ENCODE measurements at places on chromosomes 2 and 18.

DNA sequence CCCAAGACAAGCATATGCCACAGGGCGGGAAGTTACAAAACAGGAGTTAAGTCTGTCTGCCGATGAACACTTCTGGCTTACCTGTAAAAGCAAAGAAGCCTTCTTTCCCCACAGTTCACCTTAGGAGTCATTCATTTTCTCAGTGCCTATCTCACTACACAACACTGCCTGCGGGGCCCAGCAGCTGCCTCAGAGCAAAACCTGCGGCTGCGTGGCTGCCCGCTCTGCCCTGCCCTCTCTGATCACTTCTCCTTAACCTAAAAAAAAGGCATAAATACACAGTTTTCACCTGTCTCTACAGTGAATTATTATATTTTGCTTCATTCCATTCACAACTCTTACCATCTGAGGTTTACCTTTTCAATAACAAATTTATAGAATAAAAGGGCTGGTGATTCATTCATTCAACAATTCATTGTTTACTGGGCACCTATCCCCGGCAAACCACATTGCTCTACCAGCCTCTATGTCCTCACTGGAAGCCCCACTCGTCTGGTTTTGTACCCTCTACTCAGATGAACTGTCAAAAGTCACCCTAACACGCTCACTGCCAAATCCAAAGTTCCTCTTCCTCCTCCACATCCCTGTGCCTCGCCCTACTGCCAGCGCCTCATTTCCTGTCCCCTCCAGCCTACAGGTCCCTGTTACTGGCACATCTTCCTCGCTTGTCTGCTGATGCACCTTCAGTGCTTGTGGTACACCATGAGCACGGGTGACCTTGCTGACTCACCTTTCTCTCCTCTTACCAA is 31.4 kb downstream of the AFG3L2 start:
- DNase-seq = no peak

- no peak for DNase-seq
Measured at GRCh38 chr2:188623995-188624643, 332.4 kb downstream of the GULP1 start.

GRCh38 chr2:18889565-18890332 is 300.4 kb upstream of the NT5C1B start:
- DNase-seq = no peak

DNA sequence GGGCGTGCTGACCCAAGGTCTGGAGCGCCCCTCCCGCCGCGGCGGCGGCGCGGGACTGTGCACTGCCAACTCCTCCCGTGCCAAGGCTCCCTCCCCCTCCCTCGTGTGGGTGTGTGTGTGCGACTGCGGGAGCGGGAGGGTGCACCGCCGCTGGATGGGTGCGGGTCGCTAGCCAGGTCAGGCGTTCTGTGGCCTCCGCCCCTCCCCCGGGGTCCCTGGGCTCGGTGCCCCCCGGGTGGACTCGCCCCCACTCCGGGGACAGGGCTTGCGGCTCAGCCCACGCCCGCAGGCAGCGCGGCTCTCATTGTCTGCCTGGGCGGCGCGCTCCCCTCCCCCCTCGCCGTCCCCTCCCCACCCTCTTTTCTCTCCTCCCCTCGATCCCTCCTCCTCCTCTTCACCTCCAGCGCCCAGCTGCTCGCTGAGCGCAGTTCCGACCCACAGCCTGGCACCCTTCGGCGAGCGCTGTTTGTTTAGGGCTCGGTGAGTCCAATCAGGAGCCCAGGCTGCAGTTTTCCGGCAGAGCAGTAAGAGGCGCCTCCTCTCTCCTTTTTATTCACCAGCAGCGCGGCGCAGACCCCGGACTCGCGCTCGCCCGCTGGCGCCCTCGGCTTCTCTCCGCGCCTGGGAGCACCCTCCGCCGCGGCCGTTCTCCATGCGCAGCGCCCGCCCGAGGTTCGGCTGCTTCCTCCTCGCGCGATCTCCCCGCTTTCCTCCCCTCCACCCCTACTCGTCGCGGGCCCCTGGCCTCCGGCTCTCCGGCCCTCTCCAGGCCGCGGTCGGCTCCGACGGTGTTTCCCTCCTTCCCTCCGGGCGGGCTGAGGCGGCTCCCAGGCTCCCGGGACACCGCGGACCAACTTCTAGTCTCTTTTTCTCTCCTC is at the start of gene GATA6:
GATA6 (plus strand) TSS at position 579 of the 878 bp plus-strand sequence. CDS start 1,556 bp downstream, outside the sequence.
- peak; percentile 99 for DNase-seq

DNA sequence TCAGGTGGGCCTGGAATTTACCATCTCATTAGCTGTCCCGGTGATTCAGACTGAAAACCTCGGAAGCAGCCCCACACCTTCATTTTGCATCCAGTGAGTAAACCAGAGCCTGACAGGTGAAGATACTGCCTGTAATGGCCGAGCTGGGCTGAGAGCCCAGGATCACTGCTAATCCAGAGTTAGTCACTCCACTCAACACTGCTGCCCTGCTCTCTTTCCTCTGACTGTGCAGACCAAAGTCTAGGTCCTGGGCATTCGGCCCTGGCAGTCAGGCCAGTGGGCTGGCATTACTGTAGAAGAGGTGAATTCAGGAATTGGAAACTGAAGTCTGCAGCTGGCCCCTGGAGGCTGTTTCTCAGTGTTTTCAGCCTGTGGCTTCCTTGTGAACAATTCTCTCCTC is 44.3 kb downstream of the TMEM17 start:
- no peak for DNase-seq

DNA sequence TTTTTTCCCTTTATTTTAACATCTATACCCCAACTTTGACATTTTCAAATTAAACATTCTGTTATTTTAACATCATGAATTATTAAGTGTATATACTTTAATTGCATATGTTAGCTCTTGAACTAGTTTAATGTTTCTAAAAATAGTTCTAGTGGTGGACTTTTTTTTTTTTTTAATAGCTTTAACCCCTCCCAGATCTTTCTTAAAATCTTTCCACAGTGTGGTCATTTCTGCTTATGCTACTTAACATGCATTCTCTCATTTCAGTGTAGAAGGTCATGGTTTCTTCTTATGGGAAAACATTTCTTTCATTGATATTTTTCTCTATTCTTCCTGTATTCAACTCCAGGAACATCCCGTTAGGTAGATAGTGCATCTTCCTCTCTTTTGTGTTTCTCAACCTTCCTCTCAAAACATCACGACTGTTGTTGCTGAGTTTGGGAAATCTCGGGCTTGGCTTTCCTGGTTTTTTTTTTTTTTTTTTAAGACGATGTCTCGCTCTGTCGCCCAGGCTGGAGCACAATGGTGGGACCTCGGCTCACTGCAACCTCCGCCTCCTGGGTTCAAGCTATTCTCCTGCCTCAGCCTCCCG is 849 bp upstream of the TMEM18 start:
- DNase-seq = no peak

GRCh38 chr2:38185012-38185491 is 109.1 kb upstream of the CYP1B1 start:
- no peak for DNase-seq

GRCh38 chr2:227865291-227865690 is 6.1 kb upstream of the DAW1 start:
- no peak for DNase-seq

DNA sequence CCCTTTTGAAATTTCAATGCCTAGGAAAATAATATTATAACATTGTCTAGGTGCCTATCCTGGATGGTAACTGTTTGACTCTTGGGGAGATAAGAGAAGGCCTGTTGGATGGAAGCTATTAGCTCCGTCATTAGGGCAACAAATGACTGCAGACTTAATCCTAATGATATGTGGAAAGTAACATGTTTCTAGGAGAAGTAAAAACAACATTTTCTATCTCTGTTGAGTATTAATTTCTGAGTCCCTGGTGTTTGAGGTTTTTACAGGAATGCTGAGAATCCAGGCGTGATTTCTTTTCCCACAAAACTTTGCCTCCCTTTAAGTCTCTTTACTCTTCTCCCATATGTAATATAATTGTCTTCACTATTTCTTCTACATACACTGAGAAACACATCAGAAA is 159.1 kb downstream of the GALNT1 start:
- DNase-seq = no peak

GRCh38 chr2:85648619-85649018 is 19.4 kb downstream of the SFTPB start:
- no peak for DNase-seq

GRCh38 chr2:229118336-229118735 is 152.8 kb downstream of the PID1 start:
- no peak for DNase-seq

GRCh38 chr18:23595591-23595990 is 9.3 kb upstream of the NPC1 start:
- no peak for DNase-seq

GRCh38 chr2:178865999-178866398 is 58.8 kb upstream of the TTN start:
- DNase-seq = no peak

DNA sequence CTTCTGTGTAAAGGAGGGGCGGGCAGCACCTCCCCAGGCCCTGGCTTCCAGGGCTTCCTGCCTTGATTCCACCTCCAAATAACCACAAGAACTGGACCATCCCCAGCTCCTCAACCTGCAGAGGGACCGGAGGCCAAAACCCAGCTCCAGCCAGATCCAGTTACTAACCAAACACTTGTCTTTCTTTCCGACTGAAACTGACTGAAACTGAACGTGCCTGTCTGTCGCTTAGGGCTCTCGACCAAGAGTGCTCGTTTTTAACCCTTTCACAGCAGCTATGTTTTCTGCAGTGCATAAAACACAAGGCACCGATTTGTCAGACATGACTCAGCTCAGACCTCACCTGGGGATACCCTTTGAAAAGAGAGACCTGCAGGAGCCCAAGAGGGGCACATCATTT is 249.9 kb upstream of the SIX2 start:
- peak; percentile 65 for DNase-seq

GRCh38 chr2:157760949-157761348 is 115.2 kb downstream of the ACVR1 start:
- DNase-seq = no peak

GRCh38 chr2:17254421-17254820 is 263.8 kb downstream of the RAD51AP2 start:
- no peak for DNase-seq

DNA sequence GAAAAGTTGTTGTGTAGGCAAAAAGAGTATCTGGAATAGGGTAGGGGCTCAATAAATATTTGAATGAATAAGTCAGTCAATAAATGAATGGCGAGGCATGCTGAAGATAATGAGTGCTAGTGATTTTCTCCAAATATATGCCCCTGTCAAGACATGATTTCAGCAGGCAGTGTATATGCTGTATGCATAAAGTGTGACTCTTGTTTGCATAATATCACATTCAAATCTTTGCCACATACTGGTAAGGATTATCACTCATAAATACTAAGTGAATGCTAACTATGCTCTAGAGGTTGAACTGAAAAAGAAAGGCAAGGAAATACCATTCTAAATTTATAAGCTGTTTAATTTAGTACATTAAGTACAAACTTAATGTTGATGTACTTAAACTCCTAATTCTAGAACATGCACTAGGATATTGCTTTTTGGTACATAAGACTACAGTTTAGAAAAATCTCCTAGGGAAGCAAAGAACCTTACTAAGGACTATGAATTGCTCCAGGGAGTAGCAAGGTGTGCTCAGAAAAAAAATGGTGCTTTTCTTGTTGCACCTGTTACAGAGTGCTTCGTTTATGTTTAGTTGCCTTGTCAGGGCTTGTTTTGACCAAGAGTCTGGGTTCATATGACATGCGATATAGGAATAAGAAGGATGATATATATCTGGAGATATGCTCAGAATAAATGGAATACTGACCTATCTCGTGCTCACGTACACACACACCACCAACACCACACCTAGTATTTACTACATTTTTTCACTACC is 224.0 kb upstream of the TANK start:
- DNase-seq = no peak

DNA sequence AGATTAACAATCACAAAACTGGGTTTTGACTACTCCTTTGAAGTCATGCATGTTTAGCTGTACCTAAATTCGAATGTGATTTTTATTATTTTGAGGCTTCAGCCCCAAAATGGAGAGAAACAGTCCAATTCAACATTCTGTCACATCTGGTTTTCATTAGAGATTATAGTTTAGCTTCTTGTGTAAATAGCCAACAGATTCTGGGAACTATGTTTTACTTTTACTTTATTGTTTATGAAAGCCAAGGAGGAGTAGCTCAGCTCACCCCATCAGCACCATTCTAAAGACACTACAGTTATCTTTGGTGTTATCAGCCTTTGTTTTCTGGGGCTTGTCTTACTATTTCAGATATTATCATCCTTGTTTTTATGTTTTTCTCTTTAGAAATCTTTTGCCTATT is 465.0 kb upstream of the CWC22 start:
- DNase-seq = no peak

GRCh38 chr18:55695091-55695490 is 107.1 kb upstream of the TCF4 start:
- no peak for DNase-seq

DNA sequence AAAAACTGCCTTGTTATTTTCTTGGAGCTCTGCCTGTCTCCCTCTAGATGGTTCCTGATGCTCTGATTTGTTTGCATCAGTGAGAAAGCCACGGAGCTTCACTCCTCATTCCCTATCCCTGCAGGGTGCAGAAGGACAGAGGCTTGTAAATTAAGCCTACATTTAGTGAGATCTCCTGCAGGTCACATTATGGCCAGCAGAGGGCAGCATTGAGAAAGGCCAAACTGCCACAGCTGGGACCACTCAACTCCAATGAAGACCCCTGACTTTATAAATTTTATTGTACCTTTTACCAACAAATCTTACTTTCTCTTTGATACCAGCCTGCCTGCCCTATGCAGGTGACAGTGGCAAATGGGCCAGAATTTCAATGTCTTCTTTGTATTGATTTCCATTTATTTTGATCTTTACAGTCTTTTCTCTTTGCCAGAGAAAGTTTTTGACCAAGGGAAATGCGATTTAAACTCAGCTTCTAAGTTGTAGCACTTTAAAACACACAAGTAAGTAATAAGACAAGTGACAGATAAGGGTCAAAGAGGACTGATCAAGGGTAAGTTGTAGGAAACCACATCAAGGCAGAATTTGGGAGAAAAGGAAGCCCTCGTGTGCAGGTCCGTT is 1029.1 kb upstream of the KLHL29 start:
- DNase-seq = peak; percentile 3

- DNase-seq = no peak
Measured at GRCh38 chr18:40902436-40902835, 1052.6 kb upstream of the PIK3C3 start.

GRCh38 chr2:147553775-147554271 is 291.0 kb upstream of the ACVR2A start:
- DNase-seq = no peak

GRCh38 chr2:205739620-205740019 is 57.3 kb downstream of the NRP2 start:
- no peak for DNase-seq

- DNase-seq = no peak
Measured at GRCh38 chr2:19844750-19845149, 57.0 kb downstream of the TTC32 start.

- DNase-seq = peak; percentile 1
Measured at GRCh38 chr2:221448057-221448843, 123.9 kb downstream of the EPHA4 start.

- DNase-seq = no peak
Measured at GRCh38 chr2:240340361-240340761, 95.1 kb upstream of the GPC1 start.
